ENCODE measurements at places on chromosomes 2 and 18.

- no peak for DNase-seq
Observed at GRCh38 chr2:201127152-201127511, 11.2 kb downstream of the CFLAR start.

- DNase-seq, result no peak
Observed at GRCh38 chr2:72780477-72780876, 45.4 kb downstream of the EXOC6B start.

DNA sequence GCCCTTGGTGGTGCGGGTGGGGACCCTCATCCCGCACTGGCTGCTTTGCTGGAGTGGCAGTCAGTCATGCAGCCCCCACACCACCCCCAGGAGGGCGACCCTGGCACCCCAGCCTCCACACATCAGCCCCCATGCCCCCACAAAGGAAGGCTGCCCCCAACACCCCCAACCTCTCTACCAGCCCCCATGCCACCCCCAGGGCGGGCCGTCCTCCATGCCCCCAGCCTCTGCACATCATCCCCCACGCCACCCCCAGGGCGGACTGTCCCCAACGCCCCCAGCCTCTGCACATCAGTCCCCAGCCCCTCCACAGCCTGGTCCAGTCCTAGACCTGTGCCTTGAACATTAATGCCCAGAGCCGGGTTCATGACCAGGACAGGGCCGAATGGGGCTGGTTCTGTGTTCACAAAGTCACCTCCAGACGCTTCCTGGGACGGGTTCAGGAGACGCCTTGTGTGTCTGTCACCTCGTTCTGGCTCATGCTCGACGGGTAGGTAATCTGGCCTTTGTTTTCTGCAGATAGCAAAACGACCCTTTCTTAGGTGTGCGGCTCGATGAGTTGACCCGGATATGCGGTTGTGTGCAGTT is 18.4 kb downstream of the D2HGDH start:
- DNase-seq, result no peak

GRCh38 chr2:165952085-165952484 is 1.5 kb downstream of the TTC21B start:
- no peak for DNase-seq

DNA sequence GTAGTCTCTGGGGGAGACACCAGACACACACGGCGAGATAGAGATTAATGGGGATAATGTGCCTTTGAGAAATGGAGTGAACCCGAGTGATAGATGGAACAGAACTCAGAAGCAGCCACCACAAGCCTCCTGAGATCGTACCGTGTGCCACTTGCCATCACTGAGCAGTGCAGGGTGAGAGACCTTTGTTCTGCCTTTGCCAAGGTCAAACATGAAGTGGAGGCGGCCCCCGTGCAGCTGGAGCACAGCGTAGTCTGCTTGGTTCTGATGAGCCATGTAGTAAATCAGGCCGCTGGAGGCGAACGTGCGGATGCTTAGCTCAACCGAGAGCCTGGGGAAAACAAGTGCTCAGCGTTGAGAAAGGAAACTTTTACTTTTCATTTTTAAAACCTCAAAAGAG is 167.0 kb downstream of the LAMA1 start:
- no peak for DNase-seq

DNA sequence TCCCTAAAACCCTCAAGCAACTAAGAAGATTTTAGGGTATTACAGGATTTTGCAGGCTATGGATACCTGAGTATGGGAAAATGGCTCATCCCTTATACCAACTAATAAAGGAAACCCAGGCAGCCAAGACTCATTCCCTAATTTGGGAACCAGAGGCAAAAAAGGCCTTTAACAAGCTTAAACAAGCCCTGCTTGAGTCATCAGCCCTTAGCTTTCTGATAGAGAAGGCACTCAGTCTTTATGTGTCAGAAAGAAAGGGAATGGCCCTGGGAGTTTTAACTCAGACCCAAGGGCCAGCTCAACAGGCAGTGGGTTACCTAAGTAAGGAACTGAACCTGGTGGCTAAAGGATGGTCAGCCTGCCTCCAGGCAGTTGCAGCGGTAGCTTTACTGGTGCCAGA is 96.9 kb upstream of the RMP24 start:
- DNase-seq, result no peak

DNA sequence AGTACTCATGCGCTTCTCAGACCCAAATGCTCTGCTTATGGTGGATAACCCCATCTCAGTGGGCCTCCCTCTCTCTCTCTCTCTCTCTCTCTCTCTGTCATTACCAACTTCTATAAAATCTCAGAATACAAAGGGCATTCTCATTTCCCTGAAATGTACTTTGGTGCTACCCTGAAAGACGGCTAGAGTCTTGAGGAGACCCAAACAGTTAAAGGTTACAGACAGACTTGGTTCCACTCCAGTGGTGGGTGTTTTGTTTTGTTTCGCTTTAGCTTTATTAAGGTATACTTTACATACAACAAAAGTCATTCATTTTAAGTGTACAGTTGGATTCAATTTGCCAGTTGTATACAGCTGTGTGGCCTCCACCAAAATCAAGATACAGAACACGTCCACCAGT is 60.9 kb downstream of the BCL11A start:
- no peak for DNase-seq

DNA sequence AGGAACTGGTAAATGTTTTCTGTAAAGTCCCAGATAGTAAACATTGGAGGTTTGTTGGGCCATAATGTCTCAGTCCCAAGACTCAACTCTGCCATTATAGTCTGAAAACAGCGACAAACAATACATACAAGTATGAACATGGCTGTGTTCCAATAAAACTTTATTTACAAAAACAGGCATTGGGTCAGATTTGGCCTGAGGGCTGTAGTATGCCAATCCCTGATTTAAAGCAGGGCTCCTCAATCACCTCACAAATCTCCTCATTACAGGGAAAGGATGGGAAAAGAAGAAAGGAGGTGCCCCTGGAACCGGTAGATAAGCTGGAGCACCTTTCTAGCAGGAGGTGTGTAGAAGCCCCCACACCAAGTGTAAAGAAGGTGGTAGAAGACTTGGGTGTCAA is 48.9 kb upstream of the UPP2 start:
- DNase-seq, result no peak

DNA sequence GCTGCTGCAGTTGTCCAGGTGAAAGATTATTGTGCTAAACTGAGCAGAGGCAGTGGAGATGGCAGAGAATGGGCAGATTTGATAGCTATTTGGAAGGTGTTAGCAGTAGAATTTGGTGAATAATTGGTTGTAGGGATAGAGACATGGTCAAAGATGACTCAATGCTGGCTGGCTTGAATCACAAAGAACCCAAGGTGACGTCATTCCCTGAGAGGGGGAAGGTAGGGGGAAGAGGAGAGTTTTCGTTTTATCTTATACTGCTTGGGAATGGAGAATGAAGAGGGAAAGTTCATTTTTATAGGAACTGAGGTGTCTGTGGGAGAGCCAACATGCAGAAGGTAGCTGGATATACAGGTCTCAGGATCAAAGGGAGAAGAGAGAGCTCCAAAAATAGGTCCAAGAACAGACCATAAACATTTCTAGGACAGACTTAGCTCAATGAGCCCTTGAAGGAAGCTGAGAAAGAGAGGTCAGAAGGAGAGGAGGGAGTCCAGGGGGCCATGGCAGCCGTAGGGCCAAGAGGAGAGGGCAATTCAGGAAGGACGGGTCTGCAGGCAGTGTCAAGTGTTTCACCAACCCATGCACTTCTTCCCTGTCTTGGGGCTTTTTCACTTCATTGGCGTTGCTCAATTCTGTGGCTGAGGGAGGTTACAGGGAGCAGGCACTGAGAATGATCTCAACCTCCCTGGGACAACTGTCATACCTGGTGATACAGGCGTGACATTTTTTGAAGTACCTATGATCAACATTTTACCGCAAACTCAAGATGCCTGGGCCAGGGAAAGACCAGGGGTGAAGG is 281.3 kb downstream of the TDRD15 start:
- no peak for DNase-seq

DNA sequence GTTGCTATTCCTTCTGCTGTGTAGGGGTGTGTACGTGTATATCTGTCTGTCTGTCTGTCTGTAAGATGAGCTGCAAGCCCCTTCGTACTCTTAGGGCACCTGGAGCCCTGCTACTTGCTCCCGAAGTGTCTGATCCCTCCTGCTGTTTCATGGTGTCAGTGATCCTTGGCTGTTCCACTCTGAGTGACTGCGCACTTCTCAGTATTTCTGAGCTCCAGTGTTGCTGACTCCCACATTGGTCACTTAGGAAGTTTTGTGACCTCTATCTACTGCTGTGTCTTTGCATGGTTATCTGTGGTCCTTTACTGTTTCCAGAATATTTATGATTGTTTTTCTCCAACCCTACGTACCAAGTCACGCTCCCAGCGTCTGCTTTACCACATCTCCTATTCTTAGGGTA is 16.2 kb downstream of the SEMA4F start:
- DNase-seq, result no peak

DNA sequence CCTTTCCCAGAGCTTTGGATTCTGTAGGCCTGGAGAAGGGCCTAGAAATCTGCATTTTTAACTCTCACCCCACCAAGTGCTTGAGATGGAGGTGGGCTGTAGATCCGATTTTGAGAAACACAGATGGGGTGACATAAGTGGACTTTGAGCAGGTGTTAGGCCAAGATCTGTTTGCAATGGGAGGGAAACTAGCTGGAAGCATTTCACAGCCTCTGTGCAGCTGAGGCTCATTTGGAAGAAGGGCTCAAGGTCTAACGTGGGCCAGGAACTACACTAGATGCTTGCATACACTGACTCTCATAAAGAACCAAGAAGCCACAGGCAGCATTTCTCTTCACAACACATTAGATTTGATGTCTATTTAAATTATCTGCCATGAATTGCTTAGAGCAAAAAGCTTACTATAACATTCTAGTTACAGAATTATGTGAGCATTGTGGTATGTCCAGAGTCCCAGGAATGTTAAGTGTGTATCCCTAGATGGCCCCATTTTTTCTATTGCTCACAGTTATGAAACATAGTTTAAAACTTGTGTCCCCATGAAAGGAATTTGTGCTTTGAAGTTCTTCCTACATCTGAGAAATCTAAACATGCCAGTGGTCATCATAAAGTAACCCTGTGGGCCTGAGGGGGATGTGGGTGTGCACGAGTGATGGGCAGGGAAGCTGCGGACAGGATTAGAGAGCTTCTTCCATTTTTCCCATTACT is 77.2 kb downstream of the CD28 start:
- DNase-seq, result no peak

GRCh38 chr2:203708846-203709396 is 2.5 kb downstream of the CD28 start:
- DNase-seq, result no peak

- no peak for DNase-seq
Observed at GRCh38 chr2:25939257-25939668, 43.0 kb downstream of the KIF3C start.

- no peak for DNase-seq
Observed at GRCh38 chr2:3305431-3305830, 72.2 kb downstream of the EIPR1 start.

DNA sequence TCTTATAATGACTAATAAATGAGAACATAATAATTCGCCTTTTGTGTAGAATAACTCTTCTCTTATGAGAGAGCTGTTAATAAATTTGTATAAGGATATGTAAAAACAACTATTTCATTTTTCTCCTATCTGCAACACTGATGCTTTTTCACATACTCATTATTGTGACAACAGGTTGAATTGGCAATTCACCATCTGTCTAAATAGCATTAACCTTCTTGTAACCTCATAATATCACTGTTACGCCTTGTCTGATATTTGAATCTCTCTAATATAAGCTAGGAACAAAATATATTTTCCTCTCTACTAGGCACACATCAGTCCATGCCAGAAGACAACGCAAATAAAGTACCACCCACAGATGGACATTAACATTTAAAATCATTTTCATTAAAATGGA is 938.9 kb downstream of the CPS1 start:
- DNase-seq, result no peak

DNA sequence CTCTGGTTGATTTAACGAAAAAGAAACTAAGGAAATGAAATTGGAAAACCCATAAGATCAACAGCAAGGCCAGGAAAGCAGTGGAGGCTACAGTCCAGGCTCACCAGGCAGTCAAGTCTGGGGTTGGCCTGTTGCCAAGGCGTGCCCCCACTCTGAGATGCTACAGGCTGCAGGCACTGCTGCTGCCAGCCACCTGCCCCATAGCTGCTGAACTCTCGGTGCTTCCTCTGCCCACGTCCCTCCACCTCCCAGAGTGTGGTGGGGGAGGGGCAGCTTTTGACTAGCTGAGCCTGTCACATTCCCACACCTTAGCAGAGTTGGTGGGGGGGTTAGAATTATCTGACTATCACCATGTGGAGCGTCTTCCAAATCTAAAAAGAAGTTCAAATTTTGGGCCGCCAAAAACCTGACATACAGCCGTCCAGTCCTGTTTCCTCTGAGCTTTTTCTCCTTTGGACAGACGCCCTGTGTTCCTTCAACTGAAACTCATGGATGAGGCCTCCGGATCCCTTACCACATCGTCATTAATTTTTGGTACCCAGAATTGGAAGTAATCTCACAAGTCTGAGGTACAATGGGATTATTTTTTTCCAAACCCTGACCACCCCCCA is 3.9 kb upstream of the SH3RF3 start:
- DNase-seq, result no peak

- no peak for DNase-seq
Observed at GRCh38 chr2:159609811-159610549, 6.4 kb downstream of the BAZ2B start.

- DNase-seq, result no peak
Observed at GRCh38 chr2:29295845-29296244, 180.6 kb downstream of the CLIP4 start.

GRCh38 chr2:197134206-197134605 is 176.4 kb downstream of the ANKRD44 start:
- no peak for DNase-seq

DNA sequence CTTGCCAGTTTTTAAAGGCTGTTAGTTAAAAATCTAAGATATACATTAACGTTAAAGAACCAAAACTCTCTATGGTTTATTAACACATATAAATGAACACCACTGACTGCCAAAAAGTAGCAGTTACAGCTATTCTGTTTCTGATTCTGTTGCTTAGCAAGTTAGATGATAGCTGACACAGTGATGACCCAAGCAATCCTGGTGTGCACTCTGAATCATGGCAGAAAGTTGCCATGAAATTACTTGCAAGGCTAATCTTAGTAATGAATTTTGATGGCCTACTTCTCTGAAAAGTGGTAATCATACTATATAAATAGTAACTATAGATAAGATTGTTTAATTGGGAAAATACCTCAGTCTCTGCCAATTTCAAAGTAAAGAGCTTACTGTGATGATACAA is 57.7 kb downstream of the ROCK2 start:
- no peak for DNase-seq

DNA sequence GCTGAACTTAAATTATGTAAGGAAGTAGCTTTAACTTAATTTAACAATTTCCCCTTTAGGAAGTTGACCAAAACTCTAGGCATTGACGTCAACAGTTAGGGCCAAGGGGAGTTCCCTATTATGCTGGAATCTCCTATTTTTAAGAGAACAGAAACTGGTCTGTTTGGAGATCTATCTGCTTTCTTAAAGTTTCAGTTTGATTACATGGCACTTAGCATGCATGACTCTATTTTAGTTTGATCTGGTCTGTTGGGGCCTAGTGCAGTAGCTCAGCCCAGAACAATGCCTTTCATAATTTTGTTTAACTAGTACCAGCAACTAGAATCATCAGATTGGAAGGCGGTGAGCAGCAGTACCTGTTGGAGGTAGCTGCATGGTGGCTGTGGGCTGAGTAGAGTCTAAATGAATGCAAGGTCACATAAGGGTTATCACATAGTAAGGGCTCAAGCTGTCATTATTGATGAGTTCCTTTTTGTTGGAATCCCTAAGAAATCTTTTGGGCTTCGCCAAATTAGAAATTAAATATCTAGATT is 60.5 kb upstream of the ZNG1B start:
- no peak for DNase-seq
